ENCODE measurements at places on chromosomes 16 and 17. TPM values are rescaled to one million over a fixed set of nuclear protein-coding genes. Genes with fewer than 3 reads are reported as not detected.

The TBC1D26 gene
- total RNA-seq, result 0.42 TPM

The ERI2 gene
- total RNA-seq, result 0.14 TPM

GRCh38 chr17:71057448-71057847, 888.1 kb downstream of the KCNJ2 start:
- DNase-seq, result no peak

- no peak for DNase-seq
These were observed 146.8 kb downstream of the CRLF3 start for GRCh38 chr17:30677550-30678249.
